ENCODE measurements at places on chromosomes 11 and 22.

- no peak for DNase-seq
These were observed 107.8 kb downstream of the FAR1 start for GRCh38 chr11:13776134-13776815.

DNA sequence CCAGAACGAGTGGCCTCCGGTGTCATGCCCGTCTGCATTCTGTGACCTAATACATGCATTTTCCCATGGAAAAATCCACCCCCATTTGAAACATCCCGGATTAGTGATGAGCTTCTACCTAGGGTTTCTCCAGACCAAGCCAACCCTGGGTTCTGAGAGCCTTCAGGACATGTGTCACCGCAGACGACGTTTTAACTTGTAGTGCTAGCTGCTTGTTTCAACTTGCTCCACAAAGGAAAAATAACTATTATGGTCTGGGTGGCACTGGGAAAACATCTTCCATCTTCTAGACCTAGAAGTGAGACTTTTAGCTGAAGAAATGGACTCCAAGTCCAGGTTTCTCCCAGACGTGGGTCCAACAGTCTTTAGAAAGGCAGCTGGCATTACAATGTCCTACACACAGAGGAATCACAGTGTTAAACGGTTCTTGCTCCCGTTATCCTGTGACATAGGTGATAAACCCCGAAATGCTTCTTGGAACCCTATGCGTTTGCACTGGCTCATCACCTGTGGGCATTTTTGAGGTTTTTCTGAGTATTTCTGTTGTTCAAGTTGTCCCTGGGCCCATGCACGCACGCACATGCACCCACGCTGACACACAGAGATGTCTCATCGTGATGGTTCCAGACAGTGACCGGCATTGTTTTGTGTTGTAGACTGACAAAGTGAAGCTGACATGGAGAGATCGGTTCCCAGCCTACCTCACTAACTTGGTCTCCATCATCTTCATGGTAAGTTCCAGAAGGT is 46.6 kb upstream of the FADD start:
- no peak for DNase-seq

DNA sequence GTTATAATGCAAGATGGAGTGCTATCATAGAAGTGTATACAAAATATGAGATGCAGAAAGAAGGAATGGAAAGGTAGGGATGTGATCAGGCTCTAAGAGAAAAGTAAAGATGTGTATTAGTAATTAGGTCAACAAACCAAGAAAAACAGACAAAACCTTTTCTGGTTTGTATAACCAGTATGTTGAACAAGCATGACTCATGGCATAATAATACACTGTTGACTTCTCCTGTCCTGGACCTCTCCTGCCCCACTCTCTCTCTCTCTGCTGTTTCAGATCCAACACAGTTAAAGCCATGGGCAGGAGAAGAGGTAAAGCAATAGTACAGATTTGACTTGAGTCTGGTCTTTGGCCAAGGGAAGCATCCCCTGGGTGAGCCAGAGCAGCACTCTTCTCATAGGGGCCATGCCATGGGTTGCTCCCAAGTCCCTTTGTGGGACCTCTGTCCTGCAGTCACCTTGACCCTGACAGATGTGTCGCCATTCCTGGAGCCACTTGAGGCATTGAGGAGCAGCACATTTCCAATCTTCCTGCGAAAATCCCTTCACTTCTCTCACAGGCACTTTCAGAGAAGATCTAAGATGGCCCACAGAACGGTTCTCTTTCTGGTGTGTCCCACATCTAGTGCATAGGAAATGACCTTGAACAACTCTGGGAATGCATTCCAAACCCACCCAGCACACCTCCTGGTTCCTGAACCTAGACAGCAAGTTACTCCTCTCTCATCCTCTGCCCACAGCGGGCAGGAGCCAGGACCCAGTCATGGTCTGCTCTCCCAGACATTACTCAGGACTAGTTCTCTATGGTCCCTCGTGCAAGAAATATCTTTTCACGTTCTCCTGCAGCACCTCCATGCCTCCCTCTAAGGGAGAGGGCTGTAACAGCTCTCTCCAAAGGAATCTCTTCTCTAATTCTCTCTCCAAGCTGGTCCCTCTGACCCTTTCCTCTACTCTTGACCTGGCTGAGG is 58.2 kb upstream of the PRSS23 start:
- DNase-seq = no peak

DNA sequence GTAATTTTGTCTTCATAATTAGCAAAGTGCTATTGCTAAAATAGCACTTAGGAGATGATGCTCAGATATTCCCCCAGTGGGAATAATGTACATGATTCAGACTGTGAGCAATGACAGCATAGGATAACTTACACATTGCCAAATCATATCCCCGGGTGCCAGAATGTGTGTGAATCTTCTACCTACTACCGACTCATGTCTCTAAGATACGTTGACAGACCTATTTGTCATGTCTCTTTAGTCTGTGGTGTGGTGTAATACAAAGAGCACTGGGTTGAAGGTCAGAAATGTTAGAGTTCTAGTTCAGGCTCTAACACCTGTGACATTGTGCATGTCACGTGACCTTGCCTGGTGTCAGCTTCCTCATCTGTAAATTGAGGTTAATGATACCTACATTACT is 31.0 kb upstream of the PICALM start:
- DNase-seq = no peak

- DNase-seq = no peak
These were observed 97.5 kb downstream of the CSTPP1 start for GRCh38 chr11:47034091-47034490.

GRCh38 chr11:70622091-70622490 is 223.8 kb downstream of the CTTN start:
- DNase-seq = no peak

- peak; percentile 15 for DNase-seq
These were observed 3.2 kb downstream of the SEZ6L start for GRCh38 chr22:26172389-26172990.

DNA sequence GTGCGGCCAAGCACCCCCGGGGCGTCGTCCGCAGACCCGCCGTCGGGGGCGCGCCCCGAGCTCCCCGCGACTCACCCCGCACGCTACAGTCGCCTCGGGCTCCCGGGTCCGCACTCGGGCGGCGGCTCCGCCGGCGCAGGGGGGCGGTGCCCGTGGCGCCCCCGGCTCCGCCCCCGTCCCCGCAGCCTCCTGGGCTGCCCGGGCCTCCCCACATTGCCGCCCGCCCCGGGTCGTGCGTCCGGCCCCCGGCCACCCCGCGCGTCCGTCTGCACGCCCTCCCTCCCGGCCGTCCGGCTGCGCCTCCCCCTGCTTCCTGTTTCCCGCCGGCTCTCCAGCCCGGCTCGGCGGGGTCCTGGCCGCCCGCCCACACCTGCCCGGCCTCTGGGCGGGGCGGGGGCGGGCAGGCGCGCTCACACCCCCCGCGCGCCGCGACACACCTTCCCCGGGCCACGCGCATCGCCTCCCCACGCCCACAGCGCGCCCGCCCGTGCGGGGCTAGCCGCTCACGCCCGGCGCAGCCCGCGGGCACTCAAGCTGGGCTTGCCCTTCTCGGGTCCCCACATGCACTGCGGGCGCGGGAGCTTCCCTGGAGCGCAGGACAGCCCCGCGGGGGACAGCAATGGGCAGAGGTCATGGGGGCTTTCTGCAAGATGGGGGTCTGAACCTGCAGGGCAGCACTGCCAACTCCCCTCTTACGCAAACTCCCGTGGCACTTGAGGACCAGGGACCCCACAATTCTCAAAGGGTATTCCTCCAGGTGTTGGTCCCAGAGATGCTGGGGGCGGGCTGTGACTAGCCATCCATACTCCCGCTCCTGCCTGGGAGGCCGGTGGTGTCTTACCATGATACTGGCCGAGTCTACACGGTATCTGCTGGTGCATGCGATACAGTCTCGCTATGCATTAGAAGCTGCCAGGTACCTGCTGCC is at the start of gene CARD10:
Gene CARD10 (minus strand): TSS at position 148 of the 928 bp plus-strand sequence. CDS start 215 bp downstream, outside the sequence.
- DNase-seq = no peak

- DNase-seq = no peak
These were observed 55.8 kb downstream of the SC5D start for GRCh38 chr11:121348220-121348875.

GRCh38 chr11:112421879-112422278 is 161.2 kb upstream of the PLET1 start:
- no peak for DNase-seq

DNA sequence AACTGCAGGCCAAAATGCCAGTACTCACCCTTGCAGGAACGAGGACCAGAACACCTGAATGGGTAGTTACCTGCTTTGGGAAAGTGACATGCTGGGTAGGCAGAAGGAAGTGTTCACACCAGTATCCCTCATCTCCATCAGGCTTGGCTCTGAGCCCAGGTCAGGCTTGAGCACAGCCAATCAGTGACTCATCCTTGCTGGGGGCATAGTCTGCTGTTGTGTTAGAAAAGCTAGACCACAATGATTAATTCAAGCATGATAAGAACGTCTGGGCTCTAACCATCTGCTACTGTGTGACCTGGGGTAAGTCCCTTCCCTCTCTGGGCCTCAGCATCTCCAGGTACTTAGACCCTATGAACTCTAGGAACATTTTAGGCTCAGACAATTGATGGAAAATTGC is 450.4 kb downstream of the MIAT start:
- DNase-seq = no peak

- DNase-seq = no peak
These were observed 43.6 kb downstream of the IGF2 start for GRCh38 chr11:2095542-2095941.
